ENCODE measurements at places on chromosomes 5 and 9.

- DNase-seq = no peak
Measured at GRCh38 chr5:57476601-57477056, 6.0 kb downstream of the ACTBL2 start.

GRCh38 chr9:131276891-131277286, 579 bp upstream of the FAM78A start:
- DNase-seq = no peak

- DNase-seq = no peak
Measured at GRCh38 chr5:134139377-134139851, 24.9 kb downstream of the TCF7 start.

GRCh38 chr5:147645197-147645596, 135.3 kb upstream of the DPYSL3 start:
- DNase-seq = no peak

- DNase-seq = no peak
Measured at GRCh38 chr5:138449501-138450239, 10.8 kb downstream of the REEP2 start.

DNA sequence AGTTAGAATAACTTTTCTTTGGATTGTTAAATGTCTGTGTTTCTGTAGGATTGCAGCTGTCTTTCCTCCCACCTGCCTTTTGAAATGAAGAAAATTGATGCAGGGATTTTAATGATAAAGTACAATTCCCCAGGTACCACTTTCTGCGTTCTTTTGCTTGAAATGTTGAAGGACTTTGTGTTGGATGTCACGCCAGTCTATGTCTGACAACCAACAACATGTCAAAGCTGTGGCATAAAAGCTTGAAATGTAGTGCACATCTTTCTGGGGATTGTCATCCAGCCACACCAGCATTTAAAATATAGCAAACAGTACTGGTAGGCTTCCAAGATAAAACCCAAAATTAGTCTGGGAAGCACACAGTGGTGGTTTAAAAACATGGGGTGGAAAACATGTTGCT, 381.4 kb downstream of the TMEM161B start:
- DNase-seq = no peak

GRCh38 chr5:132434416-132435286, 55.9 kb downstream of the IRF1 start:
- no peak for DNase-seq

DNA sequence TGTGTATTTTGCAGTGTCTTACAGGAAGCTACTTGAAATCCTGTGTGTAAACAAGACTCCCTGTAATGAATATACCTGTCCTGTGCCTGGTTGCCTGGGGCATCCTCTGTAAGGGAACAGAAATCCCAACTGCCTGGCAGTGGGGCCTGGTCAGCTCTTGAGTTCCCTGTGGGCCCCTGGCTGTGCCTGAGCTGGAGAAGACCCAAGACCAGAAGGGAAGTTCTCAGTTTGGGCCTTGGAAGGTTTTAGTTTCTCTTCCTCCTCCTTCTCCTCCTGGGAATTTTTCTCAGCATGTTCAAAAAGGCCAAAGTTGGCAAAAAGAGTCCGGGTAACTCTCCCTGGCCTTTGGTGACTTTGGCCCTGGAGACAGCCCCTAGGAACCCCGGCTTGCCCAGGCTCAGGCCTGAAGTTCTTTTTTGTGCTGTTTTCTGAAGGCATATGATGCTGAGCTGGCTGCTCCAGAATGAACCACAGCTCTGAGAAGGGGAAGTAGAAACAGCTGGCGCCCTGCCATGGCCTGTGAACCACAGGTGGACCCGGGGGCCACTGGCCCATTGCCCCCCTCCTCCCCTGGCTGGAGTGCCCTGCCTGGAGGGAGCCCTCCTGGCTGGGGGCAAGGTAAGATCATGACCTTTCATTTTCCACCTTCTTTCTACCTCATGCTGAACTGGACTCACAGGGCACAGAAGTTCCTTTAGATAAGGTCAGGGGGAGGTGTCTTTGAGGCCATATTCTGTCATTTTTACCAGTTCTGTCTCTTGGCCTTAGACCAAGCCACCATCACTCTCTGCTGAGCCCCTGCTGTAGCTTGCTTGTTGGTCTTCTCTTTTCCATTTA, 5.8 kb downstream of the TMEM268 start:
- DNase-seq = no peak

DNA sequence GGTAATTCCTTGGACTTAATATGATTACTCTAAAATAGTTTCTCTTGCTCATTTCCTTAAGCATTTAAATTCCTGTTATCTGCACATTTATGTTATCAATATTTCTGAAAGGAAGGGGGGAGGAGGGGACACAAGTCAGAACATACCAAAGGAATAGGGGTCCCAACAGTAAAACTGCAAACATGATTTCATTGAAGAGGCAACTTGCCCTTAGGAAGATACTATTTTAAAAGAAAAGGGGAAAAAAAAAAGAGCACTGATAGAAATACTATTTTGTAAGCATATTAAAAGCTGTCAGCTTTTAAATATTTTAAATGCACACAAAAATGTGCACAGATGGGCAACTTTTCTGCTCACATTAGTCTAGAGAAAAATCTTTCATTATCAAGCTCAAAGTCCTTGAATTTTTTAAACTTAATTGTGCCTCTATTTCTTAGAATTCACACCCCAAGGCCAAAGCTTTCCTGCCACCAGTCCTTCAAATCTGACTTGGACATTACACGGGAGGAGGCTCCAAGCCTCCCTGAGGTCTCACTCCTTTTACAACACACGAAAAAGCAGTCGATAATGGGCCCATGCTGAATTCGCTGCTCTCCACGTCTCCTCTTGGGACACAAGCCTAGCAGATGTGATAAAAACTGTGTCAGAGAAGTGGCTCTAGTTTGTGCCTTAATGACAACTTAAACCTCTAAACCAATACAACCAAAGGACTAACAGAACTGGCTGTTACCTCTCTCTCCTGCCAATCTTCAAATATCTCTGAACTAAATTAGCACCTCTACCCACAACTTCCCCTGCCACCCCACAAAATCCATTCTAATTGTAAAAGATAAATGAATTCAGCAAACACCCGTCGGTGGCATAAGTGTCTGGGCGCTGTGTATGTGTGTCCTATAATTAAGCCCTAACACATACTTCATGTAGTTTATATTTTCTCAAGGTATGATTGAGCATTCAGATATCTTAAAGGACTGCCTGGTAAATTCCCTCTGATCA, 154.3 kb downstream of the DENND1A start:
- no peak for DNase-seq

DNA sequence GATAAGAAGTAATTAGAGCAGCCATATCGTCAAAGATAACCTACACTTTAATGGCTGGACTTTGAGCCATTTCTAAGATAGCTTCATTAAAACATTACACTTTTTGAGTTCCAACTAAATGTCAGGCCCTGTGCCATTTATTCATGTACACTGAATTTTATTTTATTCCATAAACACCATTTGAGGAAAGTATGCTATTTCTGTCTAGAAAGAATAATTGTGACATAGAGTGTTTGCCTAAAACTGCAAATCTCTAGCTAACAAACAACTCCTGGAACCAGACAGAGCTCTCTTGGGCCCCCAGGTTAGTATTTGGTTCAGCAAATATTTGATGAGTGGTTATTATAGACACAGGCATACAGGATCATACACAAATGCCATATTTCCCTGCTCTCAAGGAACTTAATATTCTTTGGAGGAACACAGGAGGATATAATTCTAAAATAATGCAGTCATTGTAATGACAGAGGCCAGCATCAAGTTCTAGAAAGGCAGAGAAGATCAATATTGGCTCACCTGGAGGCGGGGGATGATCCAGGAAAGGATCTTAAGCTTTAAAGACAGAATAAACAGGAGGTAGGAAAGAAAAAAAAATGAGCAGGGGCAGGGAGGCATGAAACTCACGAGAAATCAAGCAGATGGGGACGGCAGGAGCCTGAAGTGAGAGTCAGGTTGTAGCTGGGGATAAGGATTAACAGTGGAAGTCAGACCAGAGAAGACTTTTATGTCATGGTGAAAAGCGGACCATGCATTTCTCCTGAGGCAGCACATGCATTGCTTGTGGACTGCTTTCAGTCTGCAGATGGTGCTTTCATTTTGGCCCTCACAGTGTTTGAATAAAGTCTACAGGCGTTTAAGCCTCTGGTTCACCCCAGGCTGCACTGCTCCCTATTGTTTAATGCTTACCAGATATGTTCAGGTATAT, 127.7 kb downstream of the GCNT1 start:
- DNase-seq = no peak

DNA sequence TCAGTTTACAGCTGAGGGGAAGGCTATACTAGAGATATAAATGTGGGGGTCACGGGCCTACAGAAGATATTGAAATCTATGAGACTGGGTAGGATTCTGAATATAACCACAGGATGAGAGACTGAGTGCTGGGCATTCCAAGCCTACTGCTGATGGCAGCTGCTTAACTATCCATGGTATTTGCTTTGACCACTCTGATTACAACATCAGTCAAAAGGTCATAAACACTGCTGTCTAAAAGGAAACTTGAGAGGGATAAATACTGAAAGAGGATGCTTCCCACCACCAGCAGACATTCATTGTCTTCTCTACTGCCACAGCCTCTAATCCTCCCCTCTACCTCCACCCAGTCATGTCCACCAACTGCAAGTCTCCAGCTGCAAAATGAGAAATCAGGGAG, 3.8 kb downstream of the ZNF622 start:
- DNase-seq = peak; percentile 40

DNA sequence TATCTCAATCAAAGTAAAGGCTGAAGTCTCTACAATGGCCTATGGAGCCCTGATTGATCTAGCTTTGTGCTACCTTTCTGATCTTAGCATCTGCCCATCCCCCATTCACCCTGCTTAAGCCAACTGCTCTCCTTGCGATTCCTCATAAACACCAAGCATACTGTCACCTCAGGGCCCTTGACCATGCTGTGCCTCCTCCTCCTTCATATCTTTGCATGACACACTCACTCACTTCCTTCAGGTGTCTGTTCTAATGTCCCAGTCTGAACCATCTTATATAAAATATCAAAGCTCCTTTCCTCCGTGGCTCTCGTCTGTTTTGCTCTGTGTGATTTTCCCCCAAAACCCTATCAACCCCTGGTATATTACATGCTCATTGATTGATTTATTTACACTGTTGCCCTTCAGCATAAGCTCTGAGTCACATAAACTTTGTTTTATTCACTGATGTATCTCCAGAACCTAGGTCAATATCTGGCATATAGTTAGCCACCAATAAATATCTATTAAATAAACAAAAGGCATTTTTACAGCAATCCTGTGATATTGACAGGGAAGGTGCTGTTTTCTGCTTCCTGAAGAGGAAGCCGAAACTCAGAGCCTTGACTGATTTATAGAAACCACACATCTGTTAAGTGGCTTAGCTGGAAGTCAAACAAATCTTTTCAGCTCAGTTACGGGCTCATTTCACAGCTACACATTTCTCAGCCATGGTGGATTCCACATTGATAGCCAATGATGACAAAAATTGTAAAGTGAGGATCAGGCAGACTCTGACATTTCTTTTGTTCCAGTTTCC, 103.6 kb downstream of the BOD1 start:
- no peak for DNase-seq

DNA sequence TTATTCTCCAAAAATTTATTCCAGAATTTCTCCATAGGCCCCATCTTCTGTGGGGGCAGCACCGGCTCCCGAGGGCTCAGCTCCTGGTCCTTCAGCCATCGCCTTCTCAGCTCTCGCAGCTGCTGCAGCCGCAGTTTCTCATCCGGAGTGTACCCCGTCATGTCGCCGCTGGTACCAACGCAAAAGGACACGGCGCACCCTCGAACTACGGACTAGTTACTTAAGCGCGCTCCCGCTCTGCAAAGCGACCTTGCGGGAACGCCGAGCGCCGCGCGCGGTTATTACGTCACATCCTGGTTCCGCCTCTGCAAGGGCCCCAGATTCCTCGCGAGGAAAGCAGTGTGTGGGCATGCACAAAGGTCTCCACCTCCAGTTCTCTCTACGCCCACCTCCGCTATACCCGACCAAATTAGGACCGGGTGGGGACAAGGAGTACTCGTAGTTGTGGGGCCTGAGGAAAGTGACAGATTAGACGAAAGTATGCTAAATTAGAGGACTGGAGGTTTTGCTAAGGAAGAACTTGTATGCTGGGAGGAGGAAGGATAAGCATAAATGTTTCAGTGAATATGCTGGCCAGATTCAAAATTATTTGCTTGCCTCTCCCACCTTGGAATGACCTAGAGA, at the start of gene NDUFB6:
Gene NDUFB6, minus strand, starts transcription at position 260 of the 624 bp plus-strand sequence. Its CDS starts 99 bp downstream, at position 161.
- peak; percentile 80 for DNase-seq

GRCh38 chr5:157354800-157355199, 88.9 kb downstream of the CYFIP2 start:
- DNase-seq = no peak

GRCh38 chr5:117463881-117464570, 889.4 kb upstream of the SEMA6A start:
- no peak for DNase-seq

DNA sequence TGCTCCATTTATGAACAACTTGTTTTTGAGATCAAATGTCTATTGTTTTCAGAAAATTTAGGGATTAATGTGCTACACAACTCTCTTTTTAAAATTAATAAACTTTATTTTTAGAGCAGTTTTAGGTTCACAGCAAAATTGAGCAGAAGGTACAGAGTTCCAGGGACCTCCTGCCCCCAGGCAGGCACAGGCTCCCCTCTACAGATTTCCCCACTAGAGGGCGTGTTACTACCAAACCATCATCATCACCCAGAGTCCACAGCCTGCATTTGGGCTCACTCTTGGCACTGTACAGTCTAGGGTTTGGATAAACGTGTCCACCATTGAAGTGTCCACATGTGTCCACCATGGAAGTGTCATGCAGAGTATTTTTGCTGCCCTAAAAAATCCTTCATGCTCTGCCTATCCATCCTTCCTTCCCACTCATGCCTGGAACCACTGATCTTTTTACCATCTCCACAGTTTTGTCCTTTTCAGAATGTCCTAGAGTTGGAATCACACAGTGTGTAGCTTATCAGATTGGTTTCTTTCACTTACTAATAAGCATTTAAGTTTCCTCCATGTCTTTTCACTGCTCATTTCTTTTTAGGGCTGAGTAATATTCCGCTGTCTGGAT, 61.7 kb downstream of the MRPL36 start:
- peak; percentile 14 for DNase-seq

DNA sequence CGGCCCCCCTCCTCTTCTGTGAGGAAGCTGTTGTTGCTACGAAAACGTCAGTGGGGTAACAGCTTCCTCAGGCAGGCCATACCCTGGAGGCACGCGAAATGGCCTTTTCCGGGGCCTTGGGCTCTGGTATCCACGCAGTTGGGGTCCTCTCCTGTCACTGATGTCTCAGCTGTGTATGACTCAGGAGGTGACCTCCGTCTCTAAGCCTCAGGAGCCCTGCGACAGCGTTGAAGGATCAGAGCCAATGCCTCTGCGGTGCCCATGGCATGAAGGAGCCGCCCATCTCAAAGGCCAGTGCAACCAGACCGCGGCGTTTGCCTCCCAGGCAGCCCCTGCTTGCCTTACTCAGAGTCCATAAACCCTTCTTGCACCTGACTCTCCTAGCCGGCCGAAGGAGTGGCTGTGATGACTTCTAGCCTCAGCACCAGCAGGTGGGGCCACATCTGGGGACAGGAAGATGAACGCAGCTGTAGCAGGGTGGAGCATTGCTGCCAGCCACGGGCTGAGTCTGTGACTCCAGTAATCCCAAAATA, 1.0 kb upstream of the MXD3 start:
- no peak for DNase-seq

GRCh38 chr9:96344458-96345180, 38.9 kb downstream of the SLC35D2 start:
- peak; percentile 92 for DNase-seq

All from HFF-Myc (cell line).